H1 (cell line): ENCODE measurements at places on chromosomes 1 and 21. TPM values are rescaled to one million over a fixed set of nuclear protein-coding genes. Genes with fewer than 3 reads are reported as not detected.

DNA sequence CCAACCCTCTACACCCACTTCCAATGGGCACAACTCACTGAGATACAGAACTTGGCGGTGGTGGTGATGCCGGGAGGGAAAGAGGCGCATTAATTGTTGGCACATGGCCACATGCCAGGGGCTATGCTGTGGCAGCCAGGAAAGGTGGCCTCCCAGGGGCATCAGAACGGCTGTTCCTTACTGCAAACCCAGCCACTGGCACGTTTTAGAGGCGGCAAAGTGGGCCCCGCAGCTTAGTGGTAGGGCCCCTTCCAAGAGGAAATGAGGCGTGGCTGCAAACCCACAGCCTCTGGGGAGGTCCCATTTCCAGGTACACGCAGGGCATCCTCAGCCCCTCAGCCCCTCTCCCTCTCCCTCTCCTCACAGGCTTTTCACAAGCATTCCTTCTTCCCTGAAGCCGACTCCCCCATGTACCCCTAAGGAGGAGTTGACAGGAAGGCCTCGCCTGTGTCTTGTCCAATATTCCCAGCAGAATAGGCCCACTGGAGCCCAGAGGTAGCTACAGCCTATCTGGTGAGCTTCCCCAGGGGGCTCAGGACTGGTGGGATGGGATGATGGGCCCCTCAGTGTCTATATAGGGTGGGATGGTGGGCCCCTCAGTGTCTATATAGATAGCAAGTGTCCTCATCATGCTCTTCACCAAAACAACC lies 166.2 kb downstream of the CLIC6 start:
- H3K4me1 ChIP-seq, result peaks cover 10% of the 10 kb centered on the region
- H3K4me3 ChIP-seq, result no peak overlapping the region
- no peak overlapping the region for H3K27ac ChIP-seq
- H3K27me3 ChIP-seq, result no peaks in the 10 kb centered on the region
- DNase-seq, result no peak
- H3K36me3 ChIP-seq, result no peaks in the 10 kb centered on the region

GRCh38 chr1:33292726-33293340 lies 28.1 kb downstream of the A3GALT2 start:
- H3K27me3 ChIP-seq, result no peaks in the 10 kb centered on the region
- 0 out of 2 replicates have a peak, but pooled peaks cover 3% of the 10 kb centered on the region for H3K4me1 ChIP-seq
- no peak for DNase-seq
- no peak overlapping the region for H3K27ac ChIP-seq
- no peak overlapping the region for H3K4me3 ChIP-seq

DNA sequence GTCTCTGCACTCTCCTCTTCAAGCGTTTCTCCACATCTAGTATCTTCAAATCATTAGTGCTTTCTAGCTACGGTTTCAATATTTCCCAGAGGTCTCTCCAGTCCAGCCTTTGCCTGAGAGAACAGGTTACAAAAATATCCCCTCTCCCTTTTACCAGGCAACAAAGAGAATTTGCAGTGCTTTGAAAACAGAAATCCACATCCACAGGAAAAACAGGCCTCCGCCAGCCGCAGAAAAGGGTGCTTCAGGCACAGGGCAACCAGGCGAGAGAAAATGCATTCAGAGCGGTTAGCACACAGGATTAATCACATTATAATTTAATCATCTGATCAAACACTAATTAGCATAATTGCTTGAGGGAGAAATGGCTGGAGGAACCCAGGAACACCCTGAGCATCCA lies 13.8 kb downstream of the DSCAM start:
- DNase-seq, result no peak
- no peak overlapping the region for H3K4me3 ChIP-seq
- H3K4me1 ChIP-seq, result no peaks in the 10 kb centered on the region

GRCh38 chr1:226787638-226788037 lies 48.6 kb upstream of the ITPKB start:
- no peak overlapping the region for H3K27ac ChIP-seq
- DNase-seq, result no peak
- H3K27me3 ChIP-seq, result no peaks in the 10 kb centered on the region

- DNase-seq, result no peak
- H3K4me1 ChIP-seq, result no peaks in the 10 kb centered on the region
- H3K27ac ChIP-seq, result no peak overlapping the region
- no peaks in the 10 kb centered on the region for H3K27me3 ChIP-seq
Observed at GRCh38 chr1:46333300-46334029, 7.1 kb upstream of the NSUN4 start.

DNA sequence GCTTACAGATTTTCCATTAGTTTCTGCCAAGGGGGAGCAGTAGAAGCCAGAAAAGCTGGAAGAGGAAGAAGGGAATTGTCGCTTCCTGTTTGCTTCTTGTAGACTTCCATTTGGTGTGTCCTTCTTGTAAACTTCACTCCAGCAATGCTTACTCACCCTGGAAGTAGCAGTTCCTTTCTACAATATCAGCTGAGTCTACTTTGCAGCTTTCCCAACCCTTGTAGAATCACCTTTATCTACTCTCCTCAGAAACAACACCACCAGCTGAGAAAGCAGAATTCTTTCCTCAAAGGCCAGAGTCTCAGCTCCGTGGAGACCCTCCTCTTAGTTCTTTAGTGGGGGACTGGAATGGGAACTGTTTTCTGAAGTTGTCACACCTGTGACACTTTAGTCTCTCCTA lies 1136.7 kb upstream of the TMPRSS15 start:
- H3K4me3 ChIP-seq, result no peak overlapping the region
- H3K27ac ChIP-seq, result 0 out of 2 replicates have a peak overlapping the region, but pooled peaks have one; percentile 3
- H3K27me3 ChIP-seq, result no peaks in the 10 kb centered on the region
- H3K36me3 ChIP-seq, result no peaks in the 10 kb centered on the region
- no peaks in the 10 kb centered on the region for H3K4me1 ChIP-seq

The CLCN6 gene
- 25.5 and 26.0 TPM in 2 replicates for total RNA-seq

The FUCA1 gene
- total RNA-seq, result 6.4 and 7.1 TPM in 2 replicates

The DISC1 gene
- total RNA-seq, result 3.5 and 3.6 TPM in 2 replicates
